ENCODE measurements at places on chromosomes 13 and 19.

DNA sequence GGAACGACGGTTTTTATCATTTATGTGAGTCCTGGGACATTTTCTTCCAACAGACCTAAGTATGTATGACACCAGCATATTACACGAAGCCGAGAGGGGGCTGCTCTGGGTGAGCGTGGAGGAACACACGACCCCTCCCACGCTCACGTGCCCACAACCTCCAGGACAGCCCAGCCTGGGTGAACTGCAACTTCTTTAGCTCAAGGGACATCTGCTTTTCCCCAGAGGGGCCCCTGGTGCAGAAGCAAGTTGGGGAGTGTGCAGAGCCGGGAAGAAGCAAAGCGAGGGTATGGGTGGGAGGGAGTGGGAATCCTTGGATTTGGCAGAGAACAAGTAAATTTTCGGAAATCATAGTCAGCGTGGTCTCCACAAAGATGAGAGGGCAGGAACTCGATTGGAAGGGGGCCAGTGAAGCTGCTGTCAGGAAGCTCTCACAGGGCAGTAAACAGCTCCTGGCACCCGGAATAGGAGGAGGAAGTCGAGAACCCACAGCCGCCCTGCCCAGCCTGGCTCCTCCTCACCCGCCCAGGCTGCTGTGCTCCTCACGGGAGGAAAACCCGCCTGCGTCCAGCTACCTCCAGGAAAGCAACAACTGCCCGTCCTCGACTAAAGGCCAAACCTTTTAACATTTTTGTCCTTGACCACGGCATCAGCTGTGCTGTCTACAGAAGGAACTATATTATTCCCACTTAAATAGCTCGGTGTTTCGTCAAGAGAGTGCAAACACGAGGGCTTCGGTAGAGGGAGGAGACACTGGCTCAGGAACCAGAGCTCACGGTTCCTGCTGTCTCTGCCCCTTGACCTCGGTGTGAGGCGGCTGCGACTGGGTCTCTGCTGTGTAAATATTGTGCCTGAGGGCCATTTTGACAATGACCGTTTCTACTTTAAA is 17.2 kb upstream of the CFAP97D2 start:
- no peak for DNase-seq

DNA sequence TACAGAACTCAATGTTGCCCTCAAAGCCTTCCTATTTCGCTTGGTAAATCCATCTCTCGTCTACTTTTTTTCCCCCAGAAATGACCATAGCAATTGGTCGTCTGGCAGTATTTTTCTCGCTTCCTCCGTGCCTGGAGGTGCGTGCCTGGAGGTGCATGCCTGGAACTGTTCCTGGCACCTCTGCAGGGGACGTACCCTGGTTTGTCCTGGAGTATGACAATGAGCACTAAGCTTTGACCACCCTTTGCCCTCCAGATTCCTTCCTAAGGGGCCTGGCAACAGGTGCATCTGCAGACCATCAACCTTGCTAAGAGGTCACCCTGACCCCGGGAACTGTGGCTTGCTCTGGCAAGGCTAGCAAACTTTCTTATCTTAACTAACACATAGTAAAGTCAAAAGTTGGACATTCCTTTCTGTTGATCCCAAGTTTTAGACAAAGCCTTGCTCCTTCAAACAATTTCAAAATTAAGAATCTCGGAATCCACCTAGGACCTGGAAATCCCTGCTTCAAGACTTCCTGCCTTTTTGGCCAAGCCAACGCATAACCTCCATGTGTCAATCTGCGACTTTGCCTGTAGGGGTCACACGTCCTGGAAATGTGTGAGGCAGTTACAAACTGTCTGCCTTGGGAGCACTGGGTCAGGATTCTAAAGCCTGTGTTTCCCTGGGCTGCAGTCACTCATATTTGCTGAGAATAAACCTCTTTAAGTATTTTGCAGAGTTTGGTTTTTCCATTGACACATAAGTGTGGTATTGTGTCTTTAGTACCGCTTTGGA is 28.8 kb upstream of the TUBGCP3 start:
- peak; percentile 11 for DNase-seq

- no peak for DNase-seq
Observed at GRCh38 chr13:111283991-111284390, 36.5 kb upstream of the TEX29 start.

DNA sequence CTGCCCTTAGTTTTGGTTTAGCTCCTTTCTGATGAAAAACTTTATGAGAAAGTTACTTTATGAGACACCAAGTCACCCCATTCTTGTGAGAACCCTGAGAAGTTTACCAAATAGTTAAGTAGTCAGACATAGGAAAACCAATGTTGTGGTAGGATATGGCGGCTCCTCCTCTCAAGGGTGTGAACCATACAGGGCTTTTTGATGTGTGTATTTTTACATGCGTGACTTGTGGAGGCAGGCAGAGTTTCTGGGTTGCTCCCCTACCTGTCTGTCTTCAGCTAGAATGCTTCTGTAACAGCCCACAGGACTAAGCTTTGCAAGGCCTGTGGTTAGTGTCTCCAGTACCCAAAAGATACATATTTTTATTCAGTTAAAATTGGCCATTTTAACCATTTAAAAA is 18.3 kb downstream of the UBAC2 start:
- DNase-seq, result peak; percentile 47

DNA sequence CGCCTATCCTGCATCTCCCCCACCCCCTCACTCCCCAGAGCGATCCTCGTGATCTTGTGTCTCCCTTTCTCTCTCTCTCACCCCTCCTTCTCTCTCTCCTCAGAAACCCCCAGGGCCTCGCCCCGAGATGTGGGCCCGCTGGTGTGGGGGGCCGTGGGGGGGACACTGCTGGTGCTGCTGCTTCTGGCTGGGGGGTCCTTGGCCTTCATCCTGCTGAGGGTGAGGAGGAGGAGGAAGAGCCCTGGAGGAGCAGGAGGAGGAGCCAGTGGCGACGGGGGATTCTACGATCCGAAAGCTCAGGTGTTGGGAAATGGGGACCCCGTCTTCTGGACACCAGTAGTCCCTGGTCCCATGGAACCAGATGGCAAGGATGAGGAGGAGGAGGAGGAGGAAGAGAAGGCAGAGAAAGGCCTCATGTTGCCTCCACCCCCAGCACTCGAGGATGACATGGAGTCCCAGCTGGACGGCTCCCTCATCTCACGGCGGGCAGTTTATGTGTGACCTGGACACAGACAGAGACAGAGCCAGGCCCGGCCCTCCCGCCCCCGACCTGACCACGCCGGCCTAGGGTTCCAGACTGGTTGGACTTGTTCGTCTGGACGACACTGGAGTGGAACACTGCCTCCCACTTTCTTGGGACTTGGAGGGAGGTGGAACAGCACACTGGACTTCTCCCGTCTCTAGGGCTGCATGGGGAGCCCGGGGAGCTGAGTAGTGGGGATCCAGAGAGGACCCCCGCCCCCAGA is 12.8 kb upstream of the TOMM40 start:
- no peak for DNase-seq

- DNase-seq, result no peak
Observed at GRCh38 chr19:47723581-47723940, 10.3 kb downstream of the EHD2 start.

DNA sequence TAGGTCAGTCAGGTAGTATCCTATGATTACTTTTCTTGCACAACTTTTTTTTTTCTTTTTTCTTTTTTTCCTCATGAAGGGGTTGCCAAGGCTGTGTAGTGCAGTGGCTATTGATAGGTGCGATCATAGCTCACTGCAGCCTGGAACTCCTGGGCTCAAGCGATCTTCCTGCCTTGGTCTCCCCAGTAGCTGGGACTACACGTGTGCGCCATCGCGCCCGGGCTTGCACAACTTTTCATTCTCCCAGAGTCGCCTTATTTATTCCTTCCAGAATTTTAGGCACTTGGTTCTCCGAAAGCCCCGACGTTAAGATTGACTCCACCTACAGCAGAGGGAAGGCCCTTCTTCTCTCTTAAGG is 867 bp upstream of the ZNF613 start:
- no peak for DNase-seq

GRCh38 chr13:27023385-27024073 is 148.1 kb downstream of the USP12 start:
- no peak for DNase-seq

DNA sequence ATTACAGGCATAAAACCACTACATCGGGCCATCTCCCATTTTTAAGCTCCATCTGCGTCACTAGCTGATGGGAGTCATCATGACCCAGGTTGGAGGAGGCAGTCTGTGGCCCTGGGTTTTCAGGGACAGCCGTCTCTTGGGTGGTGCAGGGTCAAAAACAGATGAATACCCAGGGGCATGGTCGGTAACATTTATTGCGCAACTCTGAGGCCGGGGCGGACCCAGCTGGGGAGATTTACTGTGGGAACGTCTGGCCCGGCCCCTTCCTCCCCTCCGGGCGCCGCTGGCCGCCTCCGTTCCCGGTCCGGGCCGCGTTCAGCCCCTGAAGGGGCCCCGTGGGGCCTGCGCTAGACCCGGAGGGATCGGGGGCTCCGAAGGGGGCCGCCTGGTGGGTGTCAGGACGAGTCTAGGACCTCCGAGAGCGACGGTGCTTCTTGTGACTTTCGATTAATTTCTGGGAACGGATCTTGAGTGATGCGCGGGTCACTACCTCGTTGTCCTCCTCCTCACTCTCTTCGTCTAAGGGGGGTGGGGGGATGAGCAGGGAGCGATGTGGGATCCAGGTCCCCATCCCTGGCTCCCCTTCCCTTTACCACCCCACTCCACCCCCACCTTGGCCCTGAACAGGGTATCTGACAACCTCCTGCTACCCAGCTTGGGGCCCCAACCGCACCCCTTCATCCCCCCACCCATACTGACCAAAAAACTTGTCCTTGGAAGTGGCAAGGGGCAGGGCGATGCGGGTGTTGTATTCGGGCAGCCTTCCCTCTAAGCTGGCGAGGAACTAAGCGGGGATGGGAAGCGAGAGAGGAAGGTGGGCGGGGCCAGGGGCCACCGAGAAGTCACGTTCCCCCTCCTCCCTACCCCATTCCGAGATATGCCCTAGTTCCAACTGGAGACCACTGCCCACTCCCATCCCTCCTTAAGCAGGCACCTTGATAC is 1.6 kb upstream of the RGL3 start:
- DNase-seq, result no peak

- DNase-seq, result no peak
Observed at GRCh38 chr19:7832781-7833180, 2.8 kb downstream of the EVI5L start.

GRCh38 chr13:78608688-78609463 is 5.5 kb upstream of the POU4F1 start:
- DNase-seq, result no peak

DNA sequence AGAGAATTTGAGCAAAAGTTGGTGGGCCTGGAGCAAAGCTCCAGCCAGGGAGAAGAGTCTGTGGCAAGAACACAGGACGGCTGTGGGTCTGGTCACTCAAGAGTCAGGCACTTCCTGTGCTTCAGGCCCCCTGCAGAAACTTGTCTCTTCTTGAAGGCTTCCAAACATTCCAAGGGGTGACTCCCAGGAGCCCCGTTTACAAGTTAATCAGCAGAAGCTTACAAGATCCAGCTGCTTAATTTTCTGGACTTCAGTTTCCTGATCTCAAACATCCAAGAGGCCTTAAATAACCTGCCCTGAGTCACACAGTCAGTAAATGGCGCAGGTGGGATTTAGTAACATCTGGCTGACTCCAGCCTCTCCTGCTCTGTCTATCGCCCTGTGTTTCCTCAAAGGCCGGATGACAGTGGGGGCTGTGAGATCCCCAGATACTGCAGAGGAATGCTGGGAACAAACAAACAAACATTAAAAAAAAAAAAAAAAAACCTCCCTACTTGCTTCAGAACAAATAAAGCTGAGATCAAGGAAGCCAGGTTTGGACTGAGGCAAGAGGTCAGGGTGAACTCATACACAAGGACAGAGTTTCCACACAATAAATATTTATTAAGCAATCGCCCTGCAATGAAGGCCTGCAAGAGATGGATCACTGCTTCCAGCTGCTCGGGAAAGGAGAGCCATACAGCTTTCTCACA is 175.4 kb upstream of the RFC3 start:
- no peak for DNase-seq

DNA sequence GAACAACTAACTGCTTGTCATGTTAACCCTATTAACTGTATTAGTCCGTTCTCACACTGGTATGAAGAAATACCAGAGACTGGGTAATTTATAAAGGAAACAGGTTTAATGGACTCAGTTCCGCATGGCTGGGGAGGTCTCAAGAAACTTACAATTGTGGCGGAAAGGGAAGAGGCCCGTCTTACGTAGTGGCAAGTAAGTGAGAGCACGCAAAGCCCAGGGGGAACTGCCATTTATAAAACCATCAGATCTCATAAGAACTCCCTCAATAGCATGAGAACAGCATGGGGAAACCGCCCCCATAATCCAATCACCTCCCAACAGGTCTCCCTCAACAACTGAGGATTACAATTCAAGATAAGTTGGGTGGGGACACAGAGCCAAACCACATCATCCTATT is 34.7 kb downstream of the PHF11 start:
- no peak for DNase-seq

- DNase-seq, result no peak
Observed at GRCh38 chr19:3420909-3421619, 54.7 kb downstream of the NFIC start.

- DNase-seq, result no peak
Observed at GRCh38 chr13:22880741-22881720, 299.7 kb upstream of the SGCG start.

DNA sequence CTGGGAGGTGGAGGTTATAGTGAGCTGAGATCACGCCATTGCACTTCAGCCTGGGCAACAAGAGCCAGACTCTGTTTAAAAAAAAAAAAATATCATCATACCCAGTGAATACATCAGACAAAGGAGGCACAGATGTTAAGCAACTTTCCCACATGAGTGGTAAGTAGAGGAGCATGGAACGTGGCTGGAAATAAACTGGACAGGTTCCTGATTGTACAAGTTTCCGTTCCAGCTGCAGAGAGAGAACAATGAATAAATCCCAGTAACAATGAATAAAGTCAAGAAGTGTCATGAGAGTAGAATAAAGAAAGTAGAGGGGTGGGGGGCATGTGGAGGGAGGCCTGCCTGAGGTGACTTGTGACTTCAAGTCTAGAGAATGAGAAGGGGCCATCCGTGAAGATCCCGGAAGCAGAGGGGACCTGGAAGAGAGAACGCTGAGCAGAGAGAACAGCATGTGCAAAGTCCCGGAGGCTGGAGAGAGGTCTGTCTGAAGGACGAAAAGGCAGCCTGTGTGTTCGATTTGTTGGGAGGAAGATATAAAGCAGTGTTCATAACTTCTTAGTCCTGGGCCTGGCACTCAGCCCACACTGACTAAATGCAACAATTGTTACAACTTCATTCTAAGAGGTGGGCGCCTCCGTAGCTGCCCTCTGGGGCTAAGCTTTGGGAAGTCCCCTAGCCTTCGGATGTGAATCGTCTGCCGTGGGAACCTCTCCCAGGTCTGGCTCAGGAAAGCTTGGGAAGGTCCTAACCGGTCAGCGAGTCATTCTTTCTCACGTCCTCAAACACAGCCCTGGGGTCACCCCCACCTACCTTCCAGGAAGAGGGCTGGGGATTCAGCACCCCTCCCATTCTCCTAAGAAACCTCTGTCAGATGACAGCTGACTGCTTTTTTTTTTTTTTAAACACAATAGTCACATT is 15.3 kb upstream of the ARHGEF18 start:
- no peak for DNase-seq

- DNase-seq, result no peak
Observed at GRCh38 chr19:24052811-24053210, 34.2 kb upstream of the ZNF254 start.

GRCh38 chr19:407511-408440 is 1.2 kb downstream of the C2CD4C start:
- DNase-seq, result no peak
